ENCODE measurements at places on chromosomes 12 and 14.

GRCh38 chr12:132465269-132466190, 24.4 kb upstream of the FBRSL1 start:
- DNase-seq = no peak

- no peak for DNase-seq
Observed at GRCh38 chr12:17928708-17929366, 161.2 kb downstream of the RERGL start.

DNA sequence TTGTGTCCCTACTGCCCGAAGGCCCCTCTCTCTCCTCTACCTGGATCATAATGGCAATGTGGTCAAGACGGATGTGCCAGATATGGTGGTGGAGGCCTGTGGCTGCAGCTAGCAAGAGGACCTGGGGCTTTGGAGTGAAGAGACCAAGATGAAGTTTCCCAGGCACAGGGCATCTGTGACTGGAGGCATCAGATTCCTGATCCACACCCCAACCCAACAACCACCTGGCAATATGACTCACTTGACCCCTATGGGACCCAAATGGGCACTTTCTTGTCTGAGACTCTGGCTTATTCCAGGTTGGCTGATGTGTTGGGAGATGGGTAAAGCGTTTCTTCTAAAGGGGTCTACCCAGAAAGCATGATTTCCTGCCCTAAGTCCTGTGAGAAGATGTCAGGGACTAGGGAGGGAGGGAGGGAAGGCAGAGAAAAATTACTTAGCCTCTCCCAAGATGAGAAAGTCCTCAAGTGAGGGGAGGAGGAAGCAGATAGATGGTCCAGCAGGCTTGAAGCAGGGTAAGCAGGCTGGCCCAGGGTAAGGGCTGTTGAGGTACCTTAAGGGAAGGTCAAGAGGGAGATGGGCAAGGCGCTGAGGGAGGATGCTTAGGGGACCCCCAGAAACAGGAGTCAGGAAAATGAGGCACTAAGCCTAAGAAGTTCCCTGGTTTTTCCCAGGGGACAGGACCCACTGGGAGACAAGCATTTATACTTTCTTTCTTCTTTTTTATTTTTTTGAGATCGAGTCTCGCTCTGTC, 1.8 kb downstream of the INHBE start:
- DNase-seq = no peak

- no peak for DNase-seq
Observed at GRCh38 chr14:42140831-42141279, 534.2 kb downstream of the LRFN5 start.

DNA sequence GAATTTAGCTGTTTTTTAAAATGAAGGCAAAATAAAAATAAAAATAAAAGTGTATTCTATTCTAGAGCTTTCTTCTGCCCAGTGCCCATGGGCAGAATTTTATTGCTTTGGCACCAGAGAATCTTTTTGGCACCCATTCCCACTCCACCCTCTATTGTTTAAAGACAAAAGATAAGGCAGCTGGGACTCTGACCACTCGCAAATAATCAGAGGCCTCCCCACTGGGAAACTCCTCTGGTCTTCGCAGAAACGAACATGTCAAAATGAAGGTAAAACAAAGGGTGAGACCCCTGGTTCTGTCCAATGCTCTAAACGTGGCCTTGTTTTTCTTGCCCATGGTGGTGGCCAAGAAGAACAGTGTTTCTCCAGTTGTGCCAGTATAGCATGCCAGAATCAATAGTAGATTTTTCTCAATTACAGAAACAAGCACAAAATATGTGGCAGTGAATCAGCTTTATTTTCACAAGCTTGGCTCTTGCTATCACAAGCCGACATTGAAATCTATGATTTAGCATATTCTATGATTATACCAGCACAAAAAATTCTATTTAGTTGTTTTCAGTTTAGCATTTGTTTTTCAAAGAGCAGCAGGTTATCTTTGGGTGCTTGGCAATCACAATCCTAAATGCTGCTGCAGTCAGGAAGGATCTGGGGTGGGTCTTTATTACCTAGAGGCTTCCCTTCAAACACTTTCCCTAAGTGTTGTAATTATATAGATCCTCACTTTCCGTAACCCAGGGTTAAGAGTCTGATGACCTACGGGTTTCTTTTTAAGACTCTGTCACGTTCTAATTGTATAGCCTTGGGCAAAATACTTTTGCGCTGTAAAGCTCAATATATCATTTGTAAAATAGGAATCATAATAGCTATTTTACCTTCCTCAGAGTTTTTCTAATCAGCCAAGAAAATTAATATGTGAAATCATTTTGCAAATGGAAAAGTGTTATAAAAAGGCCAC, 50.5 kb downstream of the KITLG start:
- no peak for DNase-seq

DNA sequence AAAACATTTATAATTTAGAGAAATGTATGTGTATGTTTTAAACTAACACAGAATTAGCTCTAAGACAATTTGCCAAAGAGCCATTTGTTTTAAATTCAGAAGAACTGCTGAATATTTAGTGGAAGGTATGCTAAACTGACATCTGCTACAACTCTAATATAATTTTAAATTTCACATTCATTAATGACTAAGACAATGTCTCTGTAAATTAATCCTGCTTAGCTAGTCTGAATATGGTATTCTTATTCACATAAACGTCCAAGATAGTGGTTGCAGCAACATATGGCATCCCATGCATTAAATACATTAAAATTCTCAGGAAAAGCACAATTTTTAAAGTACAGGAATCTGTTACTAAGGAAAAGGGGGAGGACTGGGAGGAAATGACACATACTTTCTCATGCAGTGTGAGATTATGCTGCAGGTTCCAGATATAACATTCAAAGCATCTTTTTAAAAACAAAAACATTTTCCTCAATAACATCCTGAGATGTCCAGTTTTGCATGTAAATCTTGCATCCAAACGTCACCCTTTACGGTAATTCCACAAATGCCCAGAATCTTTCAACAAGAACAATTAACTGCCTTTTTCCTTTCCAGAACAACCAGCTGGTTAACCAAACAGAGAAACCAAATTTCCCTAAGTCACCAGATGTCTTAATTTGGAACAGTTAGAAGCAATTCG, 26.9 kb downstream of the WDR89 start:
- DNase-seq = no peak

- no peak for DNase-seq
Observed at GRCh38 chr12:127480775-127481314, 786.1 kb upstream of the TMEM132C start.

DNA sequence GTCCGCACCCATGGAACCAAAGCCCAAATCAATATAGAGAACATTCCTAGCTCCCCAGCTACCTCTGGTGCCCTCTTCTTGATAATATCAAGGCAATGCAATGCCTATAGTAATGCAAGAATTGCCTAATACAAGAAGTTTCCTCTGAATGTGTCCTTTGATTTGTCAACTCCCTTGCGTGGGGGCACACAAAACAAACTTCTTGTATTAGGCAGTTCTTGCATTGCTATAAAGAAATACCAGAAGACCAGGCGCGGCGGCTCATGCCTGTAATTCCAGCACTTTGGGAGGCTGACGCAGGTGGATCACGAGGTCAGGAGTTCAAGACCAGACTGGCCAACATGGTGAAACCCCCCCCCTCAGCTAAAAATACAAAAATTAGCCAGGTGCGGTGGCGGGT, 10.4 kb upstream of the ITPK1 start:
- no peak for DNase-seq

GRCh38 chr14:77867476-77867875, 67.6 kb downstream of the ADCK1 start:
- DNase-seq = no peak

- DNase-seq = peak; percentile 22
Observed at GRCh38 chr12:51270067-51270950, at the start of gene SMAGP. SMAGP (minus strand) TSS chr12:51270415; CDS start chr12:51269278, 1,137 bp downstream.

- no peak for DNase-seq
Observed at GRCh38 chr14:75428230-75429104, 645 bp downstream of the JDP2 start.

GRCh38 chr12:78018939-78019338, 188.2 kb downstream of the NAV3 start:
- no peak for DNase-seq

DNA sequence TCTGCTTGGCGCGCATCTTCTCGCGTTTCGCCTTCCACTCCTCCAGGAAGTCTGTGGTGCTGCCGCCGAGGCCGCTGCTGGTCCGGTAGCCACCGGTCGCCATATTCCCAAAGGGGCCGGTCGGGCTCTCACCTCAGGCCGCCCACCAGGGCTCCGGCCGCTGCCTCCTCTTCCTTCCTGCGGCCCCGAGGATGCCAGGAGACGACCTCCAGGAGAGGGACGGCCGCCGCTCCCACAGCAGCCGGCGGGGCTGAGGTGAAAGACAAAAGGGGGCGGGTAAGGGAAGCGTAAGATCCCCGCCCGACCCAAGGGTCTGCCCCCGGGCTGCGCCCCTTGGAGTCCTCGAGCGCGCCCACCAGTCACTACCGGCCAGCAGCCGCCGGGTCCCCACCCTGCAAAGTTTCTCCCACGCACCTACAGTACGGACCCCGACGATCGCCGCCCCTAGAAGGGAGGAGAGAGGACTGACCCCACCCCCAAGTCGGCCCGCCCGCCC, 574 bp downstream of the PAWR start:
- DNase-seq = no peak

DNA sequence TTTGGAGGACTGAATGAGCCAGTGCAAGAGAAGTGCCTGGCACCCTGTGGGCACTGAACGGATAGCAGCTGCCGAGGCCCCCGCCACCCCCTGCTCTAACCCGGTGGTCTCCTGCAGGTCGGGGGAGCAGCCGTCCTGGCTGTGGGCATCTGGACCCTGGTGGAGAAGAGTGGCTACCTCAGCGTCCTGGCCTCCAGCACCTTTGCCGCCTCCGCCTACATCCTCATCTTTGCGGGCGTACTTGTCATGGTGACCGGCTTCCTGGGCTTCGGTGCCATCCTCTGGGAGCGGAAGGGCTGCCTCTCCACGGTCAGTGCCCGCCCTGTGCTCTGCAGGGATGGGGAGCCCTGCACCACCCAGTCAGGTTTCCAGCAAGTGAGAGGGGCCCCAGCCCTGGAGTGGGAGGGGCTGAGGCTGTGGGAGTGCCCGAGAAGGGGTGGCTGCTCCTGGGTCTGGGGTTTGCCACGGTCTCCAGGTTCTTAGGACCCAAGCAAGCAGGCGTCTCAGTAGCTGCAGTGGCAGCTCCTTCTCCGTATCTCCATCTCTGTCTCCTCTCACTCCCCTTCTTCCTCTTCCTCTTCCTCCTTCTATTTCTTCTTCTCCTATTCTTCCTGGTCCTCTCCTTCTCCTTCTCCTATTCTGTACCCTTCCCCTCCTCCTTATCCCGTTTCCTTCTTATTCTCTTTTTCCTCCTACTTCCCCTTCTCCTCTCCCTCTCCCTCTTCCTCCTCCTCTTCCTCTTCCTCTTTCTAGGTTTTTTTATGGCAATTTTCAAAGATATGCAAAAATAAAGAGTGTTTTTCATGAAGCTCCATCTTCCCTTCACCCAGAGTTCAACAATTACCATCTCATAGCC, 37.4 kb downstream of the TSPAN11 start:
- no peak for DNase-seq

- no peak for DNase-seq
Observed at GRCh38 chr14:89773151-89773550, 181.4 kb downstream of the EFCAB11 start.

GRCh38 chr12:30970559-30971197, 44.1 kb downstream of the TSPAN11 start:
- DNase-seq = no peak
